Upper lobe of left lung (tissue), 6 donors: ENCODE measurements at places on chromosomes 11 and 22. TPM values are rescaled to one million over a fixed set of nuclear protein-coding genes. Genes with fewer than 3 reads are reported as not detected.

Gene KIRREL3
- 0.24 TPM for total RNA-seq

Gene CHST1
- total RNA-seq, result 1.6 TPM

- DNase-seq, result no peak
Measured at GRCh38 chr11:102138670-102139069, 28.4 kb downstream of the YAP1 start.

DNA sequence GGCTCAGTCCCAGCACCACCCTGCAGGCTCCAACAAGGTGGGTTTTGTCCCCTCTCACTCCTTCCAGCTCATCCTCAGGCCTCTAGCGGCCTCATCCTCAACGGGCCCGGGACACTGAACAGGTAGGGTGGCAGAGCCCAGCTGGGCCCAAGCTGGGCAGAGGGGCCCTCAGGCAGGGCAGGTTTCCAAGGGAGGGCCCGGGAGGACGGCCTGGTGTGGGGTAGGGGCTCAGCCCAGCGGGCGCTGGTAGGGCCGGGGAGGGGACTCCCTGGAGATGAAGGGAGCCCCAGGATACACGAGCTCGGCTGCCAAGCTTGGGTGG, 2.5 kb upstream of the IFITM10 start:
- no peak for DNase-seq

DNA sequence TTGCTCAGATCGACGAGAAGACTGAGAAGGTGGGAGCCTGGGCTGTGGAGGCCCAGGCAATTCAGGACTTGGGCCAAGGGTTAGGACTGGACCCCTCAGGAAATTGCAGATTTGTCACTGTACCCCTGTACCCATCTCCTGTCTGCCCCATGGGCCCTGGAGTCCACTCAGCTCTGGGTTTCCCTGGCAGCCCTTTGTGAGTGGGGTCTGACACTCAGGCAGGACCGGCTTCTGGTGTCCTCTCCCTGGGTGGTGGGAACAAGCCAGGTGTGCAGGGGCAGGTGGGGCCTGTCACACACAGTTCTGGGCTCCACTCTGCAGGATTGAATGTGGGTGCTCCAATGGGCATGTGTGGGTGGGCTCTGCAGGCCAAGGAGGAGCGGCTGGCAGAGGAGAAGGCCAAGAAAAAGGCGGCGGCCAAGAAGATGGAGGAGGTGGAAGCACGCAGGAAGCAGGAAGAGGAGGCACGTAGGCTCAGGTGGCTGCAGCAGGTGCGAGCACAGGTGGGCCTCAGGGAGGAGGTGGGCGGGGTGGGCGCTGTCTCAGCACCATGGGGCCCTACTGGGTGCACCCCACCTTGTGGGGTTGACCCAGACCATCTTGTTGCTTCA, 21.6 kb downstream of the INCENP start:
- DNase-seq, result no peak

Gene MADD
- total RNA-seq, result 58.6 TPM

- DNase-seq, result no peak
Measured at GRCh38 chr22:30837531-30837930, 131.0 kb downstream of the MORC2 start.

DNA sequence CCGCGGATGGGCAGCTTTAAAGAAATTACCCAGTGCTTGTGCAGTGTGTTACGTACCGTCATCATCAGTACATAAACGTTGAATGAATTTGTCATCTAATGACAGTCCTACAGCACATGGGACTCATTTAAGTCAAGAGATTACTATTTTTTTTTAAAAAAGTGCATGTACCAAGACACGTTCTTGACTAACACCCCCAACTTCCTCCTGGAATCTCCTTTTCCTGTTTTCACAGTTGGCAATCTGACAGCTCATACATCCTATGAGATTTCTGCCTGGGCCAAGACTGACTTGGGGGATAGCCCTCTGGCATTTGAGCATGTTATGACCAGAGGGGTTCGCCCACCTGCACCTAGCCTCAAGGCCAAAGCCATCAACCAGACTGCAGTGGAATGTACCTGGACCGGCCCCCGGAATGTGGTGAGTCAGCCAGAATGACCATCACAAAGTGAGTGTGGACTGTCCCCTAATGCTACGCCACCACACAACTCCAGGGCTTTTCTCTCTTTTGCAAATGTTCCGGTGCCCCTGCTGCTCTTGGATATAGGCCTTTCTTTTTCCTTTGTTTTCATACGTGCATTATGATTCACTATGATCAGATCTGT, 162.0 kb upstream of the SORL1-AS1 start:
- no peak for DNase-seq

GRCh38 chr11:5363679-5364078, 12.4 kb downstream of the OR51B6 start:
- DNase-seq, result no peak

- no peak for DNase-seq
Measured at GRCh38 chr11:106957030-106957482, 61.2 kb downstream of the GUCY1A2 start.

Gene RFPL2
- not detected for total RNA-seq

- DNase-seq, result no peak
Measured at GRCh38 chr22:35991168-35991567, 37.5 kb downstream of the RBFOX2 start.

DNA sequence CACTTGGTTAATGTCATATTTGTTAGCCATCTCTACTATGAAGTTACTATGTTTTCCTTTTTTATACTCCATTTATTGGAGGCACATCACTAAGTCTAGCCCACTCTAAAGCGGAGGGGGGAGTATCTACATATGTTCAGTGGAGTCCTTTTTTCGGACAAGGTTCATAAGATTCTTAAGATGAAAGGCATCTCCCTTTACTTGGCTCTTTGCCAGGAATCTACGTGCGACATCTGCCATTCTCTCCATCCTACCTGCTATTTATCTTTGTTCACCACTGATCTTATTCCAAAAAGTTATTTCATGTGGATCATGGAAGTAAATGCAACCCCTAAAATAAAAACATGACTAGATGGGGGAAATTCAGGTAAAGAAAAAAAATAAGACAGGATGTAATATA, 77.4 kb upstream of the YWHAH start:
- DNase-seq, result no peak

- no peak for DNase-seq
Measured at GRCh38 chr11:40506226-40506625, 953.2 kb downstream of the LRRC4C start.

GRCh38 chr11:57622263-57622662, 24.8 kb downstream of the SERPING1 start:
- no peak for DNase-seq

Gene IZUMO1R
- total RNA-seq, result not detected

DNA sequence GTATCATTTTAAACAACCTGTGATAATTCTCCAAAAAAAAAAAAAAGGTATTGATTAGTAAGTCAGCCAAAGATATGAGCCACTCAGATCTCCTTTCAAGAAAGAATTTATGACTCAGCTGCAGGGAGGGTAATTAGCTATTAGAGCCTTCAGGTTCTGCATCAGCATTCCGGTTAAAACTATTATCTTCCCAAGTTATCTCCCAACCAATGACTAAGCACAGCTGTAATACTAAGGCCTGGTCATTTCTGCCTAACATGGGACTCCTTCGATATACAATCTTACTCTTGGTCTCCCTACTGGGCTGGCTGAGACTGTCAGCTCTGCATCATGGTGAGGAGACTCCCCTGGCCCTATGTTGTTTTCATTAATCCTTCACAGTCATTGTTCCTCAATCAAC, 60.4 kb downstream of the SBF2 start:
- DNase-seq, result no peak

DNA sequence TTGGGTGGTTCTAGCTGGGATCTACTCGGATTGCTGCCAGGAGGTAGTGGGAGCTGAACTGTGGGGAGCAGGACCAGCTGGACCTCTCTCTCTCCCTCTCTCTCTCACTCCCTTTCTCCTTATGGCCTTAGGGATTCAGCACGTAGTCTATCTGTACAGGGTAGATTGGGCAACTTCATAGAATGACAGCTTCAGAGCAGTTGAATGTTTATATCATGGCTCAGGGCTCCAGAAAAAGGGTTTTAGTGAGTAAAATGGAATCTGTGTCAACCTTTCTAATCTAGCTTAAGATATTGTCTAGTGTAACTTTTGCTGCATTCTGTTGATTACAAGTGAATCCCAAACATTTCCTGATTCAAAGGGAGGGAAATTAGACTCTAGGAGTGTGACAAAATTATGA, 127.7 kb upstream of the PDGFD start:
- DNase-seq, result no peak

GRCh38 chr11:128691802-128692752, 1.8 kb upstream of the FLI1 start:
- DNase-seq, result no peak

GRCh38 chr11:68120273-68121066, 718 bp downstream of the CHKA start:
- peak; percentile 93 for DNase-seq

DNA sequence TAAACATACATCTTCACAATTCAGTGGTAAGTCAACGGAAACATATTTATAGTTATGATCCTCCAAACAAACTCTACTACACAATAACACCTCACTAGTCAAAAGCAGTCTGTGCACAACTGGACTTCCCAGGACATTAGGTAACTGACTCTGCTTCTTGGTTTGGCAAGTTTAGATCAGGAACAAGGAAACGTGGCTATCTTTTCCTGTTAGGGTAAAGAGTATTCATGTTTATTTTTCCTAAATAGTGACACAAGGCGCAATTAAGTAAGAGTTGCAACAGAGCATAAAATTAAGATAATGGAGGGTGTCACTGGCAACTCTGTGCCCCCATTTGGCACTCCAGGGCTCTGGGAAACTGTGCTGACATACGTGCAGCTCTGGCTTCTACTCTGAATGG, 70.2 kb upstream of the TP53AIP1 start:
- no peak for DNase-seq

GRCh38 chr22:30720263-30720837, 25.7 kb downstream of the OSBP2 start:
- DNase-seq, result no peak

Gene HSD17B12
- 107 TPM for total RNA-seq

GRCh38 chr11:117876341-117877119, at the start of gene FXYD6:
TSS of gene FXYD6 (minus strand) at chr11:117876658. CDS start at chr11:117842776, 33,882 bp downstream.
- DNase-seq, result peak; percentile 42

- no peak for DNase-seq
Measured at GRCh38 chr11:106733635-106734034, 284.6 kb downstream of the GUCY1A2 start.

- peak; percentile 30 for DNase-seq
Measured at GRCh38 chr22:45946805-45947600, 30.0 kb downstream of the WNT7B start.
